ENCODE measurements at places on chromosomes 3 and 15.

- DNase-seq, result no peak
Observed at GRCh38 chr3:197701841-197702240, 34.9 kb downstream of the RUBCN start.

GRCh38 chr15:67305506-67305905 is 50.9 kb downstream of the IQCH start:
- no peak for DNase-seq

DNA sequence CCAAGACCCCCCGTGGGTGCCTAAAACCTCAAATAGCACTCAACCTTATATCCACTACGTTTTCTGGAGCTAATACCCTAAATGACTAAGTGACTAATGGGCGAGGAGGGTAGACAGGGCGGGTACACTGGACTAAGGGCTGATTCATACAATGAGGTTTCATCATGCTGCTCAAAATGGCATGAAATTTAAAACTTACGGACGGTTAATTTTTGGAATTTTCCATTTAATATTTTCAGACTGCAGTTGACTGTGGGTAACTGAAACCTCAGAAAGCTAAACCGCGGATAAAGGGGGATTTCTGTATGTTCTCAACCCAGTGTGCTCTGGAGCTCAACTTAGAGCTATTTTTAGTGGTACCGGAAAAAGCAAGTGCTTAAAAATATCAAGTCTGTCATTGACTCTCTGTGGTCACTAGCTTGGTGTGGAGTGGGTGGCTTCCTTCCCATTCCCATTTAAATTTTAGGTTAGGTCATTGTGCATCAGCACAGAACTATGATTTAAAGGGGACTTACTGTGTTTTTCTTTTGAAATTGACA is 72.9 kb downstream of the LRRC28 start:
- no peak for DNase-seq

- DNase-seq, result no peak
Observed at GRCh38 chr3:172787746-172788145, 37.2 kb downstream of the ECT2 start.

- no peak for DNase-seq
Observed at GRCh38 chr3:69118555-69118954, 3.8 kb downstream of the LMOD3 start.

DNA sequence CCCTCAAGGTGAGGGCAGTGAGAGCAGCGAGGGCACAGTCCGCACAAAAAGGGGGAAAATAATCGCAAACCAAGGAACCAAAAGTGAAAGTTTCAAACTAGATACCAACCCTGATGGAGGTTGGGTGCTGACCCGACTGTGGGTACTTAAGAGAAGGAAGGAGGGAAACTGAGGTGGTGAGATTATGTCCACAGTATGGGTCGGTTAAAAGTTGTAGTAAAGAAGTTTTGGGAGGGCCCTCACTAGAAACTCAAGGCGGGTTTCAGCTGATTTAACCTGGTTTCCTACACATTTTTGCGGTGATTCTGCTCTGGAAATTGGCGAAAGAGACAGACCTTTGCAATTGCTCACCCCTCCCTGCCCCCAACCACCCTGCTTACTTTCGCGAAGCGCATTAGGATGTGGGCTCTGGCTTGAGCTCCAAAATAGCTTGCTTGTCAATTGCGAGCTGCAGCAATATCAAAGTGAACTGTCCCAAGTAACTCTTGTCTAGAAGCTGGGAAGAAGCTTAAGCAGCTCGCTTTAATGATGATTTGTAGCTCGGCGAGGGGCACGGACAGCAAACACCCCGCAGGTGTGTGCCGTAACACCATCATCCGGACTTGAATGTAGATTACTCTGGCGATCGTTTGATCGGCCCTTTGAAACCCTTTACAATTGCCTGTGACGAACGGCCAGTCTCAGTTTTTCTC is 15.8 kb downstream of the SOX2 start:
- DNase-seq, result no peak

DNA sequence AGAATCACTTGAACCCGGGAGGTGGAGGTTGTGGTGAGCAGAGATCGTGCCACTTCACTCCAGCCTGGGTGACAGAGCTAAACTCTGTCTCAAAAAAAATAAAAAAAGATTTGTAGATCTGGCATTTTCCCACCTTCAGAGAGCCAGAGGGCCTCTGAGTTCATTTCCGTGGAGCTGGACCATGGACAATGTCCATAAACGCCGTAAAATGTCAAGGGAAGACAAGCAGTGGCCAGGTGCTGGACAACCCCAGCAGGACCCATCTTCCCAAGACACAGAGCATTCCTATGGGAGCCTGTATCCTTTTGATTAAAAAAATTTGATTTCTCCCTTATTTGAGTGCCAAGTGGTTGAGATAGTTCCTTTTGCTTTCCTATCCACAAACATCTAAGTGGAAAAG is 67.4 kb upstream of the NR2E3 start:
- DNase-seq, result no peak

- no peak for DNase-seq
Observed at GRCh38 chr3:189799366-189799765, 168.2 kb downstream of the TP63 start.

GRCh38 chr15:46365572-46365971 is 730.7 kb downstream of the SQOR start:
- no peak for DNase-seq

DNA sequence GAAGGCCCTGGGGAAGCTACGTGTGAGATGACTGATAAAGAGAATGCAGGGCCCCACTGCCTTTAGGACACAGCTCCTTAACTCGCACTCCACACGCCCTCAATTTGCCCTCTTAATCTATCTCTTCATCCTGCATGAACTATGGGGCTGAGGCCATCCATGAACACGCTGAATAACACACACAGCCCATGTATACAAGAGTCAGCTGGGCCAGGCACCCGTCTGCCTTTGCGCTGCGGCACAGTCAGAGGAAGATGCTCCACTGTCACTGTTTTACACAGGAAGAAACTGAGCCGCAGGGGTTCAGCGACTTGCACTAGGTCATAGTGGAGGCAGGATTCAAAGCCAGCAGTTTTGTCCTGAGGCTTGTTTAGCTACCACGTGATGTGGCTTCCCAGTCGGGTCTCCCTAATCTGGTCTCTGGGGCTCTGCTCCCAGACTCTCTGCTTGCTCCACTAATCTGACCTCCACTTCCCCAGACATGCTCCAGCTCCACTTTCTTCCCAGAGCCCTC is 43.9 kb downstream of the TLE3 start:
- no peak for DNase-seq

DNA sequence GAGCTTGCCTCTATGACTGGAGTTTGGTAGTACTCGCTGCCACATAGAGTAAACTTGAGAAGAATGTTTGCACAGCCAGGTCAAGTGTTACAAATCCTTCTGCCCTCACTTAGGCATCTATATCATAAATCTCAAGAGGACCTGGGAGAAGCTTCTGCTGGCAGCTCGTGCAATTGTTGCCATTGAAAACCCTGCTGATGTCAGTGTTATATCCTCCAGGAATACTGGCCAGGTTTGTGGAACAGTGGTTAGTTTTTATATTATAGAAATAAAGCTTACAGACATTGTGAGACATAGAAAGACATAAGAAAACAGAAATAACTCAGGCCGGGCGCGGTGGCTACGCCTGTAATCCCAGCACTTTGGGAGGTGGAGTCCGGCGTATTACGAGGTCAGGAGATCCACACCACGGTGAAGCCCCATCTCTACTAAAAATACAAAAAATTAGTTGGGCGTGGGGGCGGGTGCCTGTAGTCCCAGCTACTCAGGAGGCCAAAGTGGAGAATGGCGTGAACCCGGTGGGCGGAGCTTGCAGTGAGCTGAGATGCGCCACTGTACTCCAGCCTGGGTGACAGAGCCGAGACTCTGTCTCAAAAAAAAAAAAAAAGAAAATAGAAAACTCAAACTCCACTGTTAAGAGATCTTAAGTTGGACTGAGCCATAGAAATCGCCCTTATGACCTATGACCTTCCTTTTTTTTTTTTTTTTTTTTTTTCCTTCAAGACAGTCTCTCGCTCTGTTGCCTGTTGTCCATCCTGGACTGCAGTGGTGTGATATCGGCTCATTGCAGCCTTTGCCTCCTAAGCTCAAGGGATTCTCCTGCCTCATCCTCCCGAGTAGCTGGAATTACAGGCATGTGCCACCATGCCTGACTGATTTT is 2.2 kb downstream of the RPSA start:
- no peak for DNase-seq

GRCh38 chr3:186920301-186920700 is 10.0 kb upstream of the ST6GAL1 start:
- DNase-seq, result no peak

DNA sequence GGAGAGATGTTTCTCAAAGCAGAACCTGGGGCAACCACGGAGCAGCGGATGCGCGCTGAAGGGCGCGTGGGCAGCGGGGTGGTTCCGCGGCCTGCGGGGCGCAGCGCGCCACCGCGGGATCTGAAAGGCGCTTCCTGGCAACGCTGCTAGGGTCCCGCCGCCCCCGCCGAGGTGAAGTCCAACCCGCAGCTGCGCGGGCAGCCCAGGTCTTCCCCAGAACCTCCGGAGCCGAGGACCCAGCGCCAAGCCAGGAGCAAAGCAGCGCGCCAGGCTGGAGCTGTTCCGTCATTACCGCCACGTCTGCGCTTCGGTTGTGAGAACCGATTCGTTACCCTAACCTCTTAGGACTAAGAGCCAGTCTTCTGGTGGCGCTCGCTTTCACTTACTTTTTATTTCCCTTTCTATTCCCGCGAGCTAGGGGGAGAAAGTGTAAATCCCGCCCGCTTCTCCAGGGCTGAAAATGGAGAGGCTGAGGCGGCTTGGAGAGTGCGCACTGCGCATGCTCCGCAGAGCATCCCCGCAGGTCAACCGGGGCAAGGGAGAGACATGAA is 3.2 kb upstream of the GABRG3 start:
- DNase-seq, result no peak

GRCh38 chr3:146577662-146578061 is 27.5 kb downstream of the PLSCR5 start:
- DNase-seq, result no peak

GRCh38 chr3:129386984-129387383 is 41.5 kb downstream of the EFCAB12 start:
- no peak for DNase-seq

- no peak for DNase-seq
Observed at GRCh38 chr3:42213417-42213816, 52.6 kb downstream of the CCK start.

DNA sequence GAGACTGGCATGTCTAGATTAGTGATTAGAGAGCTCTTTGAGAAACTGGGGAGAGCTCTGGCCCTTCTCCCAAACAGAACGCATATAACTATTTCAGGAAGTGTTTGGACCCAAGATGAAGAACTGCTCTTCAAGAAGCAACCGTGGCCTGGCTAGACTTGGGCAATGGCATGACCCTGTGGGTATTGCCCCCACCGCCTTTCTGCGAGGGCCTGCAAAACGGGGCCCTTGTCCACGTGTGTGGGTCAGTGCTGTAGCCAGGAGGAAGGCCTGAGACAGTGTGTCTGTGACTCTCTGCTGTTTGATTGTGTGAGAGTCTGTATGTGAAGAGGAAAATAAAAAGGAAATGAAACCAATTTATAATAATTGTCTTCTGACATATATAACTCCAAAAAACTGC is 42.5 kb downstream of the EEFSEC start:
- no peak for DNase-seq

DNA sequence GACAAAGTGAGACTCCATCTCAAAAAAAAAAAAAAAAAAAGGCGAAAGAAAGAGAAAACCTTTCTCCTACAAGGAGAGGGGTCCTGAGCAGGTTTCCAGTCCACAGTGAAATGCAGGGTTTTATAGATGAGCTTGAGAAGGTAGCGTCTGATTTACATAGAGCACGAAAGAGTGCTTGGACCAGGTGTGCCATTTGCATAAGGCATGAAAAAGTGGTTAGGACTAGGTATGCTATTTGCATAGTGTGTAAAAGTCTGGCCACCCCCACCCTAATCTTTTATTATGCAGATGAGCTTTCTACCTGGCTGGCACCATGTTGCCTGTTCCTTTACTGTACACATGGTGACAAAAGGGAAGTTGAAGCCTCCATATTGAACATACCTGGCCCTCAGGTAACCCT is 13.6 kb upstream of the RNU6-1 start:
- DNase-seq, result peak; percentile 47

GRCh38 chr3:172746475-172746874 is 4.1 kb upstream of the ECT2 start:
- DNase-seq, result no peak

GRCh38 chr15:74311734-74312444 is 55.6 kb downstream of the CYP11A1 start:
- no peak for DNase-seq

DNA sequence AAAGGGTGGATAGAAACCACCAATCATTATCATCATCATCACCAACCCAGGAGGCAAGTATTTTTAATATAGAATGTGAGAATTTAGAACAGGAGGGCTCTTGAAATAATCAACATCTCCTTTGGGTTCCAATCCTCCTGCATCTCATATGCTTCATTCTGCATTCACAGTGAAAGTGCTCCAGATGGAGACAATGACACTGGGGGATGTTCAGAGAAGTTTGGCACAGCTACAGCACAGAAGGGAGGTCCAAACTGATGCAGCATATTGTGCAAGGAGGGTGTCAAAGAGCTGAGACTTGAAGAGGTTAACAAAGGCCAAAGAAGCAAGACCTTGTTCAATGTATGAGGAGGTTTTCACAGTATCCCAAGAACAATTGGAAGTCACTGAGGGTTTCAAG is 767.1 kb downstream of the NTRK3 start:
- DNase-seq, result no peak

DNA sequence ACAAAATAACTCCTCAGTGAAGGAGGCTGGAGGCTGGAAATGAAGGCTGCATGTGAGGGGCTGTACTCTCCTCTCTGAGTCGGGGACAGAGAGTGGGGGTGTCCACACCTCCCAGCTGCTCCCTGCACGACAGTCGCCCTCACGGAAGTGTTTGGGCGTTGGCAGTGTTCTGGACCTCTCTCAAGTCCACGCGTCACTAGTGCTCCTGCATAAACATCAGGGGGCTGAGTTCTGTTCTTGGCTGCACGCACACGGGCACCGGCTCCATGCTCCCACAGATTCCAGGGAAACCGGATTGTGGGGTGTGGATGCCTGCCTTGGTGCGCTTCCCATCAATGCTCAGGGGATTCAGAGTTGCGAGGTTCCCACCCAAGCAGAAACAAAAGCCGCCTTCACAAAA is 7.4 kb downstream of the RASGRF1 start:
- no peak for DNase-seq

- DNase-seq, result no peak
Observed at GRCh38 chr3:41111011-41111410, 88.3 kb upstream of the CTNNB1 start.

- DNase-seq, result no peak
Observed at GRCh38 chr3:142884531-142884930, 4.4 kb downstream of the PCOLCE2 start.

- DNase-seq, result no peak
Observed at GRCh38 chr3:37653466-37653865, 208.2 kb upstream of the CTDSPL start.

GRCh38 chr15:42915654-42916315 is 4.8 kb downstream of the TTBK2 start:
- no peak for DNase-seq

GRCh38 chr3:40427045-40427669 is 30.0 kb upstream of the RPL14 start:
- no peak for DNase-seq
